ENCODE measurements at places on chromosomes 5 and 9.

DNA sequence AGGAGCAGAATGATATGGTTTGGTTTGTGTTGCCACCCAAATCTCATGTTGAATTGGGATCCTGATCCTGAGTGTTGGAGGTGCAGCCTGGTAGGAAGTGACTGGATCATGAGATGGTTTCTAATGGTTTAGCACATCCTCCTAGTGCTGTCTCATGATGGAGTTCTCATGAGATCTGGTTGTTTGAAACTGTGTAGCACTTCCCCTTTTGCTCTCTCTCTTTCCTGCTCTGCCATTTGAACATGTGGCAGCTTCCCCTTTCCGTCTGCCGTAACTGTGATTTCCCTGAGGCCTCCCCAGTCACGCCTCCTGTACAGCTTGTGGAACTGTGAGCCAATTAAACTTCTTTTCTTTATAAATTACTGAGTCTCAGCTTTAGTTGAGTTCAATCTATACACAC, 756.8 kb upstream of the CDH6 start:
- no peak for DNase-seq

GRCh38 chr9:116646661-116647514, 40.2 kb upstream of the TRIM32 start:
- no peak for DNase-seq

DNA sequence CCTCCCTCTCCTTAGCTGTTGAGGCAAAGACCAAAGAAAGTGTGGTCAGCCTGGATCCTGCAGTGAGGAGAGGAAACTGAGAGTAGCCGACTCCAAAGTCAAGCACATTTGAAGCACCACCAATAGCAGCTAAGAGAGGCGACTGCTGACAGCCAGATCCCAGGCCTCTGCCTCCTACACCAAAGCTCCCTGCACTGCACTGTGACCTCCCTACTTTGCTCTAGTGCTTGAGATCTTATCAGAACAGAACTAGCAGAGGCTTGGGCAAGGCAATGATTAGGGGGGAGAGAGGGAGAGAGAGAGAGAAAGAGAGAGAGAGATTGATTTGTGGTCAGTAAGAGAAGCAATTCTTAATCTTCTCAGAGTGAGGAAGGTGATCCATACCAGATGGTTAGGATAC, 216.3 kb downstream of the CDK5RAP2 start:
- DNase-seq: no peak

GRCh38 chr9:120522558-120522957, 57.4 kb downstream of the CDK5RAP2 start:
- no peak for DNase-seq

DNA sequence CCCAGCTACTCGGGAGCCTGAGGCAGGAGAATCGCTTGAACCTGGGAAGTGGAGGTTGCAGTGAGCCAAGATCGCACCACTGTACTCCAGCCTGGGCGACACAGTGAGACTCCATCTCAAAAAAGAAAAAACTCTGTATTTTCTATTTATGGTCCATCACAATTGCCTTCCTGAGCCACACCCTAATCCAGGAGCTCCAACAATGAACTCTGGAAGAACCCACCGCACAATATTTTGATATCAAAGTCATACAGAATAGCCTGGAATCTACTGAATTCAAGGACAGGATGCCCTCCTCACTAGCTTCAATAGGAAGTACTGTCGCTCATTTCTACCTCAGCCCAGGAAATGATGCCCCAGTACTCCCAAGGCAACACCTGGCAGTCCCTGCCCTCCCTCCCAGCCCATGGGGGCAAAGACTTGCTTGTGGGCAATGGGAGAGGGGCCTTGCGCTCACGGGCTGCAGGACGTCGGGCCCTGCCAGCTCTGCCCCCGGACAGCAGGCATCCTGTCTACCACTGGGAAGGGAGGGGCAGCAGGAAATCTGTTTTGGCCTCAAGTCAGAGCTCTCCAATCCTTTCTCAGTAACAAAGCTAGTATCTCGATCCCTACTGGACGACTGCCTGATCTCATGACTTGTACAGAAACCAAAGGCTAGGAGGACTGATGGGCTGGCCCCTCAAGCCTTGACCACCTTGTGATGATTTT, 19.7 kb downstream of the UBAC1 start:
- no peak for DNase-seq

- no peak for DNase-seq
Measured at GRCh38 chr5:180590543-180591310, 572 bp downstream of the SCGB3A1 start.
